Germinal center (tissue), 1 donor: ENCODE measurements at places on chromosomes 7 and 10.
A peak's percentile ranks its signal among the peaks of the same experiment; 100 is the strongest.

DNA sequence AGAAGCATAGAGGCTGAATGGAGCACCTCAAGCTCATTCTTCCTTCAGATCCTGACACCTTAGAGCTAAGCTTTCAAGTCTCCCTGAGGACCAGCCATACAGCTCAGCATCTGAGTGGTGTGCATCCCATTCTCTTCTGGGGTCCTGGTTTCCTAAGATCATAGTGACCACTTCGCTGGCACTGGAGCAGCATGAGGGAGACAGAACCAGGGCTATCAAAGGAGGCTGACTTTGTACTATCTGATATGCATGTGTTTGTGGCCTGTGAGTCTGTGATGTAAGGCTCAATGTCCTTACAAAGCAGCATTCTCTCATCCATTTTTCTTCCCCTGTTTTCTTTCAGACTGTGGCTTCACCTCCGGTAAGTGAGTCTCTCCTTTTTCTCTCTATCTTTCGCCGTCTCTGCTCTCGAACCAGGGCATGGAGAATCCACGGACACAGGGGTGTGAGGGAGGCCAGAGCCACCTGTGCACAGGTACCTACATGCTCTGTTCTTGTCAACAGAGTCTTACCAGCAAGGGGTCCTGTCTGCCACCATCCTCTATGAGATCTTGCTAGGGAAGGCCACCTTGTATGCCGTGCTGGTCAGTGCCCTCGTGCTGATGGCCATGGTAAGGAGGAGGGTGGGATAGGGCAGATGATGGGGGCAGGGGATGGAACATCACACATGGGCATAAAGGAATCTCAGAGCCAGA, 31.0 kb downstream of the PRSS2 start:
- no peak for DNase-seq

DNA sequence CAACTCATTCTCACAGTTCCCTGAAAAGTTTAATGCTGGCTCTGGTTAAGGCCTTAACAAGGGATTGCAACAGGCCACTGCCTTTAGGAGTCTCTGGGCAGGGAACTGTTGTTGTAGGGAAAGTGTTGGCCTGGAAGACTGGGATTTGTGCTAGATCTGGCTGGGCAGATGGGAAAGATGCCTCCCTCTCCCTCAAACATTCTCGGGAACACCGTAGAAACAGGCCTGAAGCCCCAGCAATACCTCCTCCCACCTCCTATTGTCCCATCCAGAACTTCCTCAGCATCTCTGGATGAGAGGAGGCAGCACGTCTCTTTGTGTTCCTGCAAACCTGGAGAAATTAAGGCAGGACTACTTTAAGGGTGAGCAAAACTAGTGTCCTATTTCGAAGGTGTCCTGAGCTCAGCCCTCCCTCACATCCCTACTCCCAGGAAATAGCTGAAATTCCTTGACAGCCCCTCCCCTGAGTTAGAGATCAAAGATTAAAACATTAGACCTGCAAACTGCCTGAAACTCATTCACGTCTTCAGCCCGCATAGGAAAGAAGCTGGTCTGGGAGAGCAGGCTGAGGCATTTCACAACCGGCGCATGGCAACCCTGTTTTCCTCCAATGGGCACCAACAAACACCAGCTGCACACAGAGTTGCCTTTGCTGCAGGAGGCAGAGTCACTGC, 10.9 kb upstream of the MAP3K8 start:
- DNase-seq = peak; percentile 55

GRCh38 chr7:99229234-99229633, 21.3 kb upstream of the KPNA7 start:
- DNase-seq = no peak

DNA sequence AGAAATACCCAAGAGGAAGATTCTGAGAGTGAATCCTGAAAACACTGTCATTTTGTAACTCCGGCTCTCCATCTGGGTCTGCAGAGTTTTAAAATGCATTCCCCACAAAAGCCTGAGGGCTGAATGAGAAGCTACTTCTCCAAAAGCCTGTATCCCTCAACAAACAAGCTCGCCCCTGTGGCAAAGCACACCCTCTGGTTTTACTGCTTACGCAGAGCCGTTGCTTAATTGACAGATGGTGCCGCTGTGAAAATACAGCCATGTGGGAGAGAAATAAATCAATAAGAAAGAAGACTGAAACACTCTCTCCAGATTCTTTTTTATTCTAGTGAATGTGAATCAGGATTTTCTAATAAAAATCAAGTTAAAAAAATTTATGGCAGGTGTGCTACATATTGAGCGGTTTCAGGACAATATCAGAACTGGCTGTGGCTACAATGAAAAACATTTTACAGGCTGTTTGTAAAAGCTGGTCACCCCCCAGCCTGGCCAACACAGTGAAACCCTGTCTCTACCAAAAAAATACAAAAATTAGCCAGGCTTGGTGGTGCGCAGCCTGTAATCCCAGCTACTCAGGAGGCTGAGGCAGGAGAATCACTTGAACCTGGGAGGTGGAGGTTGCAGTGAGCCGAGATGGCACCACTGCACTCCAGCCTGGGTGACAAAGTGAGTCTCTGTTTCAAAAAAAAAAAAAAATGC, 32.5 kb downstream of the C7orf33 start:
- no peak for DNase-seq

- DNase-seq = no peak
These were observed 164.6 kb downstream of the AVL9 start for GRCh38 chr7:32659853-32660252.

DNA sequence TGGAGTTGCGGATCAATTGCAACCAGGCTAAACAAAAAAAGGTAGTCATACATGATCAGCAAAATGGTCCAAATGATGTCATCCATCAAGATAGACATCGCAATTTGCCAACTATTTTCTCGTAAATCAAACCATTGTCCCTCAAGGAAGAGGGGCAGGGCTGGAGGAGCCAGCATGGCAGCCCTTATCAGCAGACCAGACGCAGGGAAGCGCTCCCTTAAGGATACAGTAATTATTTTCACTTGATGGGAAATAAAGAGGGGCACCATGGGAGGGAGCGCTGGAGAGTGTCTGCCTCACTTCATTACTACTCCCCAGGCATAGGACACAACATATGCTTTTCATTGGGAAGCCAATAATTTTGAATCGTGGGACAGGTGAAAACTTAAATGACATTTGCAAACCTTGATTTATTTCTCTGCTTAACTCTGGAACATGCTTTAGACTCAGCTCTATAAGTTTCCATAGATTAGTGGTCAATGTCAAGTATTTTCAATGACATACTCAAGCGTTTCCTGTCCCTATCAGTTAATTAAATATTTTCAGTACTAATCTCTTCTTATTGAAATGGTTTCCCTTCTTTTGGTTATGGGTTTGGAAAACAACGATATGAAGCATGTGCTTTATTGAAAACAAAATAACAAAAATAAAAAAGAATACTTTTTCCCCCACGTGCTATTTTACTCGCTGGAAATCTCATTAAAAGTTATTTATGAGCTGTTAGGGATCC, 202.4 kb upstream of the HABP2 start:
- no peak for DNase-seq

DNA sequence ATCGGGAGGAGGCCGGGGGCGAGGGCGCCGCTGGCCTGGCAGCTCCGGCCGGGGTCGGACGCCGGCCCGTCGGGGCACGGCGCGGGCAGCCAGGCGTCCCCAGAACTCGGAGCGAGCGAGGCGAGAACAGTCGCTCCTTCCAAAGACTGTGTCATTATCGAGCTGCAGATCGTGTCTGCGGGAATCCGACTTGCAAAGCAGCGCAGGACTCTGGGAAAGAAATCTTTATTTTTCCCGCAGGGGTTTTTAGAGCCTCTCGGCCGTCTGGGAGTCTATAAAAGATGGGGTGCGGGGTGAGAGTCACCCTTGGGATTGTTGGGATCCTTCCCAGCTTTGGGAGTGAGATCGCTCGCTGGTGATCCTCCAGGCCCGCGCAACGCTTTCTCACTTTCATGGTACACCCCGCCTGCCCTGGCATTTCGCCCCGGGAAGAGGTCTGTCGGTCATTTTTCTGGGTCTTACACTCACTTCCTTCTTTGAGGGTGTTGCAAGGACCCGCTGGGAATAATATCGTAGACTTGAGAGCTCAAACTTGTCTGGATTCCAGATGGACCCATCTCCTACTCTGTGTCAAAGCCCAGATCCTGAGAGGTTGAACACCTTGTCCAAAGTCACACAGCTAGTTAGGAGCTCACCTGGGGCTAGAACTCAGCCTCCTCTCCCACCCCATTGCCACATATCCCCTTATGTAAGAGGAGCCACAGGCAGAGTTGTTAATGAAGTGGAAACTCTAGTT, 1.0 kb downstream of the UBTD1 start:
- DNase-seq = no peak

DNA sequence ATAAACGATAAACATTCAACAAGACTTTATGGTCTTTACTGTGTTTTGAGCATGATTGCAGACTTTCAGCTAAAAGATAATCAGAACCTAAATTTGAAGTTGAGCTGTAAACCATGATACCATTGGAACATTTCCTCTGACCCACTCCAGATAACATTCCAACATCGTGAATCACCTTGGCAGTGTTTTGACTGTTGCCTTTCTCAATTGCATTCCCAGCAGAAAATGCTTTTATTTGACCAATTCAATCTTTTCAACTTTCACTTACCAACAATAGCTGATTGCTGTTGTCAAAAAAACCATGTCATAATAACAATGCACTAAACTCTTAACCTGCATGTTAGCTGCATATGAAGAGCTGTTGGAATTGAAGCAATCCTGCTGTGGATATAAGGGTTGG, 165.5 kb downstream of the MDFIC start:
- no peak for DNase-seq

GRCh38 chr7:54915870-54916598, 102.8 kb upstream of the EGFR start:
- DNase-seq = no peak

DNA sequence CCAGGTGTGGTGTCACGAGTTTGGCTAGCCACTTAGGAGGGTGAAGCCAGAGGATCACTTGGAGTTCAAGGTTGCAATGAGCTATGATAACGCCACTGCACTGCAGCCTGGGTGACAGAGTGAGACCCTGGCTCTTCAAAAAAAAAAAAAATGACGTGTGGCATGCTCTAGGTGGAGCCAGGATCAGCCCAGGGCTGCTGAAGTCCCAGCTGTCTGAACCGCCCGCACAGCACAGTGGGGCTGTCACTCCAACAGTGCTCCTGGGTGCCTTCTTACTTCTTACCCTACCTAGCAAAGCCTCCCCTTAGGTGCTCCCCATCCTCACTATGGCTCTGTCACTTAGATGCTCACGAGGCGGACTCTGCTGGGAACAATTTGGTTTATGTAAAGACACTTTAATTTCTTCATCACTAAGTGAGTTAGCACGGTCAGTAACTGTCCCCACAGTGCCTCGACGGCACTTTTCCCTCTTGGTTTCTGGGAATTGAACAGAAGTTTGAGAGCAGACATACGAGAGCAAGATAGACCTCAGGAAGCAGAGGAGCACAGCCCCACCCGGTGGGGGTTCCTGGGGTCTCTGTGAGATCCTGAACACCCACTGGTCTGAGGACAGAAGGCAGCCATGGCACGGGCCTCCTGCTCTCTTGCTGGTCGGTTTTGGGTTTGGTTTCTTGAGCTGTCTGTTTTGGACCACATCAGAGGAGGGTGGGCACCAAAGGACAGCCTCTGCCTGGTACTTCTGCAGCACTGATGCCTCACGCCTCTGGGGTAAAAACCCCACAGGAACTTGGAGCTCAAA, 66.2 kb upstream of the BTBD16 start:
- DNase-seq = no peak

GRCh38 chr10:103983367-103983911, 16.5 kb downstream of the SLK start:
- peak; percentile 12 for DNase-seq

DNA sequence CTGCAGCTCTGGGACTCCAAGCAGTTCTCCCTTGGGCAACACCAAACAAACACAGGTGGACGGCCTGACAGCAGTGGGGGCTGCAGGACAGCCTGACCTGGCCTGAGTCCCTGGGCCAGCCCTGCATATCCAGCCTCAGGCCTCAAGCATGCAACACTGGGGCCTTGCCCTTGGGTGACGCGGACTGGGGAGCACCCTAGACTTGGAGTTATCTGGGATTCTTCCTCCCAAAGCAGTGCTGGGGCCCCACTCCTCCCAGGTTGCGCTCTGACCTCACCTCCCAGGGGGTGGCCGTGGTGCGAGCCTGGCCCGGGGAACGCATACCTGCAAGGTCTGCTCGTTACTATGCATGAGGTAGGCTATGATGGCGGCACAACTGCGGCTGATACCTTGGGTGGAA, 6.2 kb upstream of the TMEM120A start:
- DNase-seq = no peak

- peak; percentile 10 for DNase-seq
These were observed 490 bp downstream of the CADPS2 start for GRCh38 chr7:122885583-122886356.

- DNase-seq = no peak
These were observed 41.8 kb downstream of the NCAPG2 start for GRCh38 chr7:158662610-158663427.

DNA sequence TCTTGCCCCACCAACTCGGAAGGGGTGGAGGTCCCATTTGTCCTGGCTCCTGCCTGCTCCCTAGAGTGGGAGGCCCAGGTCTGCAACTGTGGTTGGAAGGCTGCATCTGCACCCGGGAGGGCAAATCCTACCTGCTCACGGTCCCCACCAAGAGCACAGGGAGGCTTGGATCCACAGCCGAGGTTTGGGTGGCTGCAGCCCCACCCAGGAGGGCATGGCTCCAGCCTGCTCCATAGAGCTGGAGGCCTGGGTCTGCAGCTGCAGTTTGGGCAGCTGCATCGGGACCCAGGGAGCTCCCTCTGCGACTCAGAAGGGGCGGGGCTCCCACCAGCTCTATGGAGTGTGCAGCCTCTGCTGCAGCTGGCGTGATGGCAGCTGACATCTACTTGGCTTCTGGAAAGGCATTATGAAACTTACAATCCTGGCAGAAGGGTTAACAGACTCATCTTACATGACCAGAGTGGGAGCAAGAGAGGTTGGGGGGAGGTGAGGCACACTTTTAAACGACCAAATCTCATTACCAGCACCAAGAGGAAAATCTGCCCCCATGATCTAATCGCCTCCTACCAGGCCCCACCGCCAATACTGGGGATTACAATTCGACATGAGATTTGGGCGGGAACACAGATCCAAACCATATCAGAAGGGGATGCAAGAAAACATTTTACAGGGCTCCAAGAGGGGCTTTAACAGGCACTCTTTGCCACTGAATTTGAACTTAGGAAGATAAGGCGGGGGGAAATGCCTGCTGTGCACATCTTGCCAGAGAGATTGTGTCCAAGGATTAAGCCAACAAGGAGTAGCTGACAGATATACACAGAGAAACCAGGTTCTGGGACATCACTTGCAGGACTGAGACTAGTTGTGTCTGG, 8.2 kb upstream of the BLVRA start:
- no peak for DNase-seq

DNA sequence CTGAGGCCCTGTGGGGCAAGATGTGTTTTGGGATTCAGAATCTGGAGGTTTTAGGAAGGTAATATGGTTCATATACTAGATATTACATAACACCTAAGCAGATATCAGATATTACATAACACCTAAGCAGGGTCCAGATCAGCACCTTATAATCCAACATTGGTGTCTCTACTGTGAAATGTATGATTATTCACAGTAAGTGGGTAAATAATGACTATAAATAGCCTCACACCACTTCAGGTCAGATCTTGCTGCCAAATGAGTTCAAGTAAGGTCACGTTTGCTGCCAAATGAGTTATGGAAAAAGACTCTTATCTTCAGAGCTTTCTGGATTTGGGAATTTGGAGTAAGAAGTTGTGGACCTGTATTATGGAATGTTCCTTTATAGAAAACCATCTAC, 14.6 kb downstream of the ADRB1 start:
- no peak for DNase-seq
